ENCODE measurements at places on chromosomes 2 and 18.

DNA sequence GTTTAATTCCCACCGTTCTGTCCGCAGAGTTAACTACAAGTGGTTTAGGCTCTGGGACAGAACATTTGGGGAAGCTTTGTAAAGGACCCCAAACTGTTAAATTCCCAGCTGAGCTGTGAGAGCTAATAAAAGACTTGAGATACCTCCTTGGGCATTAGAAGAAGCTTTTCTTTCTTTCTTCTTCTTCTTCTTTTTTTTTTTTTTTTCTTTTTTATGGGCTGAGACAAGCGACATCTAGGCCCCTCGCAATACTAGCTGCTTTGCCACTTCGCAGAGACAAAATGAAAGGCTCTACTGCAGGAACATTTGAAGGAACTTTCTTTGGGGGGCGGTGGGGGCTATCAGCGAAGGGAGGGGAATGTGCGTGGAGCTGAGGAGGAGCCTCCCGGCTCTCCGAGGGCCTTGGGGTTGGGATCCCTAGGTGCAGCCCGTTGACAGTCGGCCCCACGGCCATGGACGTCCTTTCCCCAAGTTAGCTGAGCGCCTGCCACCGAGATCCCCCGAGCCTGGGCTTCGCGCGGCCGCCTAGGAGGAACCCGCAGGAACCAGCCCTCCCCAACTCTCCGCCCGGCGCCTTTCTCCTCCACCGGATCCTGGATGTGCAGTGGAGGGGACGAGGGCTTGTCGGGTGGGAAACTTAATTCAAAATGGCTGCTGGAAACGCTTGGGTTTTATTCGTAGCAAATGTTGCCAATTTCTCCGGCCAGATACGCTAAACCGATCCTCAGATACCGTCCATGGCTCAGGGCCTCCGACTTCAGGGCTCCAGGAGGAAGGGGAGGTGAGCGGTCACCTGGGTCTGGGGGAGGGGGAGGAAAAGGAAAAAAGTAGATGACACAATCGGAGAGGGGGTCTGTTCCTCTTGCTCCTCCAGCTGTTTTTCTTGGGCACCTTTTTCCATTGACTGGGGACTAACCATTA lies 4.2 kb downstream of the MEIS1 start:
- DNase-seq = no peak

DNA sequence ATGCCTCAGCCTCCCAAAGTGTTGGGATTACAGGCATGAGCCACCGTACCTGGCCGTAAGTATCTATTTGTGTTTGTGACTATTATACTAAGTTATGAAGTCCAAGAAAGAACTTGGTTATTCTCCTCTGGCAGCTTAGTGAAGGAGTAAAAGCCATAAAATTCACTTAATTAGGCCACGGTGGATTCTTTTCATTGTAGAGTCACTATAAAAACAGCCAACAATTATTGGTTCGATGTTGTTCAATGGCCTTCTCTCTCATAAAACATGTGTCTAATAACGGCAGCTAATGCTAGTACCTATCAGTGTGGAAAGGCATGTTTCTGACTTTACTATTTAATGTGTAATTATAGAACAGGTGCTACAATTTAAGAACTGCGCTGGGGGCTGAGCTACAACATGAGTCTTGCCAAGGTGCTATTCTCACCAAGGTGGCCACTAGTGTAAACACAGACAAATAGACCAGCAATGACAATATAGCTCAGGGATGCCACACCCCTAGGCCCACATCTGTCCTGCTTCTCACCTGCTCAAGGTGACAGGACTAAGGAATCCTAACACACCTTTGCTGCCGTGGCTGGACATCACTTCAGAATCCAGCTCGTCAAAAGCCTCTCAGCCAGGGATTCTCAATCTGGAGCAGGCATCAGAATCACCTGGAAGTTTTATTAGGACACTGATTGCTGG lies 17.2 kb downstream of the ATP8B1 start:
- no peak for DNase-seq

DNA sequence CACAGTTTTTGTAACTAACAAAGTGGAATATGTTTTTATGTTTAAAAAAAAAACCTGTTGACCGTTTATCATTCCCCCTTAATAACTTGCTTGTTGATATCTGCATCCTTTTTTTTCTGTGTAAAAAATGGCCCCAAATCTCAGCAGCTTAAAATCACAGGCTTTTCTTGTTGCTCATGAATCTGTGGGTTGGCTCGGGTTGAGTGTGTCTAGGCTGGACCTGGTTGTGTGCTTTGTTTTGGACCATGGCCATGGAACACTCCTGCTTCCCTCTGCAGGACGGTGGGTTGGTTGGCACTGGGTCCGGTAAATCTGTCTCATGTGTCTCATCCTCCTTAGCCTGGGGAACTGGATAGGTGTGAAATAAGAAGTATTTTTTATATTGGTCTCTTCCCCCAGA lies 139.0 kb upstream of the LINC00305 start:
- no peak for DNase-seq

GRCh38 chr2:173193925-173194324 lies 118.3 kb downstream of the MAP3K20 start:
- no peak for DNase-seq

- no peak for DNase-seq
These were observed 55.4 kb upstream of the ZNF396 start for GRCh38 chr18:35432565-35433001.

DNA sequence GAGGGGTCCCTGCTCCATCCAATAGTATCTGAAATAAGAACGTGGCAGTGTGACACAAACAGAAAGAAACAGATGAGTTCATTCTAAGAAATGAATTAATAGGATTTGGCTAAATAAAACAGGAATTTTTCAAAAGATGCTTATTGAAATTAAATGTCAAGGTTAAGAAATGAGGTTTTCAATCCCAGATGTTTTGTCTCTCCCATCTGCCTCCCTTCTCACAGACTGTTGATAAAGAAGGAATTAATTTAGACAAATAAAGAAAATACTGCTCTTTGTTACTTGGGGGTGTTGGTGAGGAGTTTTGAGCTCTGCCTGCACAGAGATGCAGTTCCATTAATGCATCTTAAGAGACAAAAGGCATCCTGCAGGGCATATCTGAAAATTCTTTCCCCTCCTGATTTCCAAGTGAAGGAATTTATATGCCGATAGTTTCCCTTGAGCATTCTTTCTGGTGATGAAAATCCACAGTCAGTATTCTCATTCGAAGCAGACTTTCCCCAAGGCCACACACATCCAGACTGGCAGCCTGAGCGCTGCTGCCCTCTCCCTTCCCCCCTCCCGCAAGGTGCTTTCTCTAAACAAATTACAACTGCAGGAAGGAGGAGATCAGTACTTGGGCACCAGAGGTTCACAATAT lies 385.4 kb upstream of the RND3 start:
- DNase-seq = no peak

GRCh38 chr18:24791751-24792545 lies 331.5 kb downstream of the HRH4 start:
- DNase-seq = no peak
